Stimulated activated CD4-positive, alpha-beta T cell treated with anti-CD3 and anti-CD28 coated beads, Interleukin-2, amount 100 ng/mL, for 48 hours (primary cell): ENCODE measurements at places on chromosomes 11 and 22.

GRCh38 chr11:114082767-114083181, 23.3 kb downstream of the ZBTB16 start:
- DNase-seq: no peak

DNA sequence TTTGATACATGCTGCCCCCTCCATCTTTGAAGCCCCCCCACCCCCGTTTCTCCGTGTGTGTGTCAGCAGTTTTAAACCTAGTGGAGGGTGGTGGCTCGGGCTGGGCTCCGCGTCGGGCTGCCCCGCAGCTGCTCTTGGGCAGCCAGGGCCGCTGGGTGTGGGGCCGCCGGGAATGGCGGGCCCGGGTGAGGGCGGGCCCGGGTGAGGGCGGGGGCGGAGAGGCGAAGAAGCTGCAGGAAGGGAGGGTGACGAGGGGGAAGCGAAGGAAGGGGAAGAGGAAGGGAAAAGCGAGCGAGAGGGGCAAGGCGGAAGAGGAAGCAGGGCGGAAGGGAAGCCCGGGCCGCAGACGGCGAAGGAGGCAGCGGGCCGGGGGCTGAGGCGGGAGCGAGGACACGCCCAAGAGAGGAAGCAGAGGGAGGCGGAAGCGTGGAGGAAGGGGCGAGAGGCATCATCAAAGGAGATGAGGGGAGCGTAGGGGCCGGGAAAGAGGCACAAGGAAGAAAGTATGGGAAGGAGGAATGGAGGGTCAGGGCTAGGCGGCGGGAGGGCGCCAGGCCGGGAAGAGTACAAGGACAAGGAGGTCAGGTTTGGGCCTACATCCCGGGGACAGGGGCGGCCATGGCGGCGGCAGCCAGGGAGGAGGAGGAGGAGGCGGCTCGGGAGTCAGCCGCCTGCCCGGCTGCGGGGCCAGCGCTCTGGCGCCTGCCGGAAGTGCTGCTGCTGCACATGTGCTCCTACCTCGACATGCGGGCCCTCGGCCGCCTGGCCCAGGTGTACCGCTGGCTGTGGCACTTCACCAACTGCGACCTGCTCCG, 82.4 kb downstream of the BCR start:
- no peak for DNase-seq

DNA sequence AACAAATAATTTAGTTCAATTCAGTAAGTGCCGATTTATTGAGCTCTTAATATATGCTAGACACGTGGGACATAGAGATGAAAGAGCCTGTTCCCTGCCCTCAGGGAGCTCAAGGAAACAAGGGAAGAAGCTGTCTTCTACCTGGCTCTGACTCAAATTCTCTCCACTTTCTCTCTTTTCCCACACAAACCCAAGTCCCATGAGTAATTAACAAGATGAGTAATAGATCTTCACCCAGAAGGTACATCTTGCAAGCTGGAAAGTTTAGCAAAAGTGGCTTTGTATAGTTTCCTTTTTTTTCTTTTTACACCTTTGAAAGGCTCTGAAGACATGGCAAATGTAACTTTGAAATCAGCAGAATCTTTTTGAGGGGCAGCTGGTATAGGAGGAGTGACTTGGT, 48.2 kb upstream of the CHST1 start:
- no peak for DNase-seq

DNA sequence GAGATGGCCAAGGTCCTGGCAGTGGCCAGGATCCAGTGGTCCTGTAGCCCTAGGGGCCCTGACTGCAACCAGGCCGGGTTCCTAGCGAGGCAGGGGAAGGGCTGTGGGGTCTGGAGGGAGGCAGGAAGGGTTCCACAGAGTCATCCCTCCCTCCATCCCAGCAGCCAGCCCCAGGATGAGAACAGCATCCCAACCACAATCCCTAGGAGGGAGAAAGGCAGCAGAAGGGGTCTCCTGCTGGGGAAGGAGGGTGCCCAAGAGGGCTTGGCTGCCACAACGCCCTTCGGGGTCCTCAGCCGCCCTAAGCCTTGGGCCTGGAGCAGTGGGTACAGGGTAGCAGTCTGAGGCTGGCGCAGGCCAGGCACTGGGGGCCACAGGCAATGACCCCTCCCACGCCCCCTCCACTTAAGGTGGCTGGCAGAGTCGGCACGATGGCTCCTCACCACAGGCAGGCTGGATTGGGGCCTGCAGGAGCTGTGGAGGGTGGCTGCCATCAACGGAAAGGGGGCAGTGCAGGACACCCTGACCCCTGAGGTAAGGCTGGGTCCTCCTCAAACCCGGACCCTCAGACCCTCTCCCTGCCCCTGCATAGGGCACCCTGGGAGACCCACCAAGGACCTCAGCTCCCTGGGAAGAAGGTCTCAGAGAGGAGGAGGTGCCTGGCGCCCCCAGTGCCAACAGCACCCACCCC, 7.2 kb downstream of the SLC22A12 start:
- DNase-seq: no peak

DNA sequence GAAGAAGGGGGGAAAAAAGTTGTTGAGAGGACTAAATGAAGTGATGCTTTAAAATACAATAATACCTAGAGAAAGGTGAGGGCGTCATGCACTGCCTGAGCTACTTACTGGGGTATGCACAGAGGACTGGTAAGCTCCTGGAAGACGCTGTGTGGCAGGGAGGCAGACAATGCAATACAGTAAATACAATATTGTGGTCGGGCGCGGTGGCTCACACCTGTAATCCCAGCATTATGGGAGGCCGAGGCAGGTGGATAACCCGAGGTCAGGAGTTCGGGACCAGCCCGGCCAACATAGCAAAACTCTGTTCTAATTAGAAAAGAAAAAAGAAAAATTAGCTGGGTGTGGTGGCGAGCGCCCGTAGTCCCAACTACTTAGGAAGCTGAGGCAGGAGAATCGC, 683 bp upstream of the SYTL2 start:
- DNase-seq: no peak

DNA sequence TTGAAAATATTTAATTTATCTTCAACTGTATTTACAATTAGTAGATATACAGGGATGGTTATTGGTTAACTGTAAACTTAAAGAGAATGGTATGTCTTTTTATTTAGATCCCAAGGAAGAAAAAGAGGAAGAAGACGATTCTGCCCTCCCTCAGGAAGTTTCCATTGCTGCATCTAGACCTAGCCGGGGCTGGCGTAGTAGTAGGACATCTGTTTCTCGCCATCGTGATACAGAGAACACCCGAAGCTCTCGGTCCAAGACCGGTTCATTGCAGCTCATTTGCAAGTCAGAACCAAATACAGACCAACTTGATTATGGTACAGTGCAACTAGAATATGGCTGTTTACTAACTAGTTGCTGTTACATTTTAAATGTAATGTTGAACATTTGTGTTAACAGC, 12.7 kb upstream of the CNTF start:
- DNase-seq: no peak

- no peak for DNase-seq
These were observed 19.3 kb downstream of the ENDOD1 start for GRCh38 chr11:95108671-95109551.

GRCh38 chr11:34266090-34266912, 91.5 kb downstream of the ABTB2 start:
- no peak for DNase-seq

DNA sequence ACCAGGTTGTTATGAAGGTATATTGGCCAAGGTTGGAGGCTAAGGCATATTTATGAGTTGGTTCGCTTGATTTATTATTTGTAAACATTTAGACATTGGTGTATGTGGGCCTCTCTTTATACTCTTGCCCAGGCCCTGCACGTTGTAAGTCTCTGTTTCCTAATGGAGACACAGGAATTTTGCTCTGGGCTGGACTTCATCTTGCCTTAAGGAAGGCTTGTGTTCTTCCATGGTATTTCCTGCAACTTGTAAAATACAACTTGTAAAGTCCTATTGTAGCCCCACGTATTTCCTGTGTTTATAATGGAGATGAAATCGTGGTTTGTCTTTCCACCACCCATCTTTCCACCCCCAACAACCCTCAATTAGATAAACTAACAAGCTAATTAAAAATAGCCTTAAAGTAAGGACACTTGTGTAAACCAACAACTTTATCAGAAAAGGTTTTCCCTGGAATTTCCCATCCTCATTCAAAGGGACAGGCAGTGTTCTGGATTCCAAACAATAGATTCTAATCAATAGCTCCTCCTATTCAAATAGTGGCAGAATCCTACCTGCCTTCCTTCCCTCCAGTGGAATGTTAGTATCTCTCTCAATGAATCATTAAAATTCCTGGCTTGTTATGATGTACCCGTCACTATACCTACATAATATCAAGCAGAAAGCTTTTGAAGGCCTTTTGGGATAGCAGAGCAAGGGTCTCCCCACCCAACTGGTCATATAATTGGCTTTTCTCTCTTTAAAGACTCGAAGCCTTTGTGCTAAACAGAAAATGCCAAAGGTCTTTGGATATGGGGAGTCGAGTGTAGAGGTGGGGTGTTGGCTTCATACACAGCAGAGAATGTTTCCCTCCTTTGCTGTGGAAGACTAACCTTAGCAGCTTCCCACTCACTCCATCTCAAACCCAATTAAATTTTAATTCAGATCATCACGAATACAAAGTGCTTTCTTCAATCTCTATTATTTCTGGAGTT, 77.1 kb downstream of the UBASH3B start:
- DNase-seq: no peak

GRCh38 chr11:122353561-122353960, 237.5 kb upstream of the BLID start:
- no peak for DNase-seq

- DNase-seq: peak; percentile 19
These were observed 557 bp downstream of the GTPBP1 start for GRCh38 chr22:38706101-38706900.

- DNase-seq: no peak
These were observed 16.4 kb downstream of the ATP5MG start for GRCh38 chr11:118417801-118418200.

GRCh38 chr22:20584872-20585638, 77.6 kb downstream of the MED15 start:
- no peak for DNase-seq

GRCh38 chr11:9344061-9344680, 29.8 kb upstream of the TMEM41B start:
- DNase-seq: no peak

DNA sequence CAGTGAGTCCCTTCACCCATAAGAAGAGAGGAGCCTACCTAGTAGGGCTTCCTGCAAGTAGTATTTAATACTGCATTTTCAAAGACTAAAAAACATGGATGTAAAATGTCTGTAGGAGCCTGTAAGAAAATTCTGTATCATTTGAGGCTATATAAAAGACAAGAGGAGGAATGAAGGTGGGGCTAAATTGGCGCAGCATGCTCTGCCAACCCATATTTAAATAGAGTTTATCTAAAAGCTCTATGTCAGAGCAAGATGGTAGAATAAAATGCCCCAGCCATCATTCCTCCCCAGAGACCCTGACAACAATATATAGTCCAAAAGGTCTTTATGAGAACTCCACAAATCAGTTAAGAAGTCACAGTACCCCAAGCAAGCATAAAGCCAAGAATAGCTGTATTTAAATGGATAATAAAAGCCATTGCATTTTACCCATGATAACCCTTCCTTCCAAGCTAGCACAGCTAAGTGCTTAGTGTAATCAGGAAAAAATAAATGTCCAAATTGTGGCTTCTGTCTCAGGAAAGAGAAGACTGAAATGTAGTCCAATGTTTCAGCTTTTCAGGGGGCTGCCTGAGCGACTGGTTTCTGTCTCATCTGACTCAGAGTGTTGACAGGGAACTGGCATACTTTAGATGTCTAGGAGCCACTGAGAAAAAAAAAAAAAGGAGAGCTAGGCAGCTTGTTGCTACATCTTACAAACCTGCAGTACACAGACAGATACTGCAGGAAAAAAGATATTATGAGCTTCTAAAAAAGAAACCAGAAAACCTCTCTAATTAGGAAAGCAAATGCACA, 258.6 kb downstream of the METTL15 start:
- DNase-seq: no peak

DNA sequence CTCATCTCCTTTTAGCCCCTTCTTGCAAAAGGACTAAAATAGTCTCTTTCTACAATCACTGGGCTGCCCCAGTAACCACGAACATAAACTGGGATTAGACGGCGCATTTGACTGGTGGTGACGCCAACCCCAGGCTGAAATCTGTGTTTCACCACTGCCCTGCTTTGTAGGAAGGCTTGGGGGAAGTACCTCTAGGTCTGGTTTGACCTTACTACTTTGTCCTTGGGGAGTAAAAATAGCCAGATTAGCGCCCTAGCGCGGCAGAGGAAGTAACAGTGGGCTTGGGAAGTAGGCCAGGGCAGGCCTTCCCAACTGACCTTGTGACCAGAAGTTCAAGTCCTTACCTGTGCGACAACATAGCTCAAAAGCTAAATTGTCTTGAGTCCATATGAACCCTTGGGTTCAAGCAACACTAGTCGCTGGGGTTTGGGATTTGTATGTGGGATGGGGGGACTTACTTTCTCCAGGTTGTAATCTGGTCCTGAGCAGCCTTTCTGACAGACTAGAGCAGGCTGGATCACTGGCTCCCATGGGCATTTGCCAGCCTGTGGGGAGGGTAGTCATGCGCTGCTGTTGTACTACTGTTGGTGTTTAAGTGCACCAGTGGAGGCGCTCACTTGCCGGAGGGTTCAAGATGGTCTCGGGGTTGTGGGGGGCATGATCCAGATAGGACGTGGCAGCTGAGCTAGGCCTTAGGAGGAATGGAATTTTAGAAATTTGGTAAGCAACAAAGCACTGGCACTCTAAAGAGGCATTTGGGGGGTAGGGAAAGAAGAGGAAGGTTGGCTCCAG, 953 bp upstream of the PACS1 start:
- no peak for DNase-seq

- DNase-seq: no peak
These were observed 12.3 kb downstream of the TCF20 start for GRCh38 chr22:42258126-42258525.
